ENCODE measurements at places on chromosomes 3 and 15.
A peak's percentile ranks its signal among the peaks of the same experiment; 100 is the strongest.

GRCh38 chr15:48719668-48720067 is 74.2 kb upstream of the FBN1 start:
- DNase-seq, result peak; percentile 7

DNA sequence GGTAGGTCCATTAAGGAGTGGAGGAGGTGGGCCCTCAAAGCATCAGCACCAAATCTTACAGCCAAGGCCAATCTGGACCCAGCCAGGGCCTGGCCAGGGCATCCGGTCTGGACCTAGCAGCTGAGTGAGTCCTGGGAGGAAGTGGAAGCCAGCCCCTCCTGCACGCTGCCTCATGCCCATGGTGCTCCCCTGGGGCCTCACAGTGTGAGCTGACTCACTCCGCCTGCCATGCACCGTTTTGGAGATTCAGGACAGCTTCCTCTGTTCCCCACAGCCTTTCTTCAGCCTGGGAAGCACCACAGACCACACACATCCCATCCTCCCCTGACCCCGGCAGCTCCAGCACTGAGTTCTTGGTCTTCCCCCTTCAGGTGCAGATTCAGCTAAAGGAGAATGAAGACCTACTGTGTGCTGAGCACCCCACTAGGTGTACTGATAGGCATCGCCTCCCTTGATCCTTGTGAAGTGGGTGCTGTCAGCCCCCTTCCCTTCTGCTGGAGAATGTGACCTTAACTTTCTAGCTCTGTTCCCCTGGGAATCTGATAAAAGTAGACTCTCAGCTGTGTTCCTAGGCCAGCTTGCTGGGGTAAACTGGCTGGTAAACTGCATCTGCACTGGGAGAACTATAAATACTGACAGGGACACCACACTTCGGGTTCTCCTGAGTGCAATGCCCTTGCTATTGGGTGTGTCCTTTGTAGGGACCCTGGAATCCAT is 36.8 kb upstream of the SEC13 start:
- DNase-seq, result no peak

GRCh38 chr3:22893644-22894325 is 309.3 kb upstream of the UBE2E2 start:
- DNase-seq, result no peak

DNA sequence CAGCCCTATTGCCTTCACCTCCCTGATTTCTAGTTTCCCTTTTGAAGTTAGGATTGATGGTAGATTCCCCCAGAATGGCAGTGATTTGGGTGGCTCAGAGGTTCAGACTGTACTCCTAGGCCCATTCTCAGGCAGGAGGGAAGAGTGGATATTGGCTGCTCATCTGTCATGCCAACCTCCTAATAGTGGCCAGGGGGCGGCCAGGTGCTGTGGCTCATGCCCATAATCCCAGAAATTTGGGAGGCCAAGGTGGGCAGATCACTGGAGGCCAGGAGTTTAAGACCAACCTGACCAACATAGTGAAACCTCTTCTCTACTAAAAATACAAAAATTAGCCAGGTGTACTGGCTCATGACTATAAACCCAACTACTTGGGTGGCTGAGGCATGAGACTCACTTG is 11.3 kb downstream of the RRP9 start:
- DNase-seq, result no peak

DNA sequence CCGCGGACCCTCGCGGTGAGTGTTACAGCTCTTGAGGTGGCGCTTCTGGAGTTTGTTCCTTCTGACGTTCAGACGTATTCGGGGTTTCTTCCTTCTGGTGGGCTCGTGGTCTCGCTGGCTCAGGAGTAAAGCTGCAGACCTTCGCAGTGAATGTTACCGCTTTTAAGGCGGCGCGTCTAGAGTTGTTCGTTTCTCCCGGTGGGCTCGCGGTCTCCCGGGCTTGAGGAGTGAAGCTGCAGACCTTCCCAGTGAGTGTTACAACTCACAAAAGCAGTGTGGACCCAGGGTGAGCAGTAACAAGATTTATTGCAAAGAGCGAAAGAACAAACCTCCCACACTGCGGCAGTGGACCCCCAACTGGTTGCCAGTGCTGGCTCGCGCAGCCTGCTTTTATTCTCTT is 177.1 kb downstream of the UACA start:
- no peak for DNase-seq

GRCh38 chr3:135560847-135561246 is 404.7 kb upstream of the PPP2R3A start:
- DNase-seq, result no peak
